ENCODE measurements at places on chromosomes 6 and 20.

DNA sequence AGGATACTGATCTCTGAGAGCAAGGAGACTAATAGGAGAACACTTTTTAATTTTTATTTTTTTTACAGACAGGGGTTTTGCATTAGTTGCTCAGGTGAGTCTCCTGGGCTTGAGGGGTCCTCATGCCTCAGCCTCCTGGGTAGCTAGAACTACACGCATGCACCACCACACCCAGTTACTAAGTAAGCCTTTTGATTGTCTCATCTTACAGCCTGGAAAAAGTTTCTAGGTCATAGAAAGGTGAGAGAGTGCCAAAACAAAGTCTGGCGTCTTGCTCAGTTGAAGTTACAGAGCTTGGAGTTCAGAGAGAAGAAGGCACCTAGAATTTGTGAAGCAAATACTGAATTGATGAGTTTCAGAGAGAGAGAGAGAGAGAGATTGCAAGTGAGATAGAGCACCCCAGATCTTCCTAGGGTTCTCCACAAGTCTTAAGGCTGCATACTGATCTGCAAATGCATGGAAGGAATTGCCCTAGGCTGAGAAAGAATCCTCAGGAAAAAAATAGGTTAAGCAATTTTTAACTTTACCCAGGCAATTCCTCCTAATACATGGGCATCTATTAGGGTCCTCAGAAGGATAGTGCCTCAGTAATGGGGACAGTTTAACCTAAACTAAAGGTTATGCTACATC is 37.6 kb upstream of the PHIP start:
- DNase-seq: no peak

DNA sequence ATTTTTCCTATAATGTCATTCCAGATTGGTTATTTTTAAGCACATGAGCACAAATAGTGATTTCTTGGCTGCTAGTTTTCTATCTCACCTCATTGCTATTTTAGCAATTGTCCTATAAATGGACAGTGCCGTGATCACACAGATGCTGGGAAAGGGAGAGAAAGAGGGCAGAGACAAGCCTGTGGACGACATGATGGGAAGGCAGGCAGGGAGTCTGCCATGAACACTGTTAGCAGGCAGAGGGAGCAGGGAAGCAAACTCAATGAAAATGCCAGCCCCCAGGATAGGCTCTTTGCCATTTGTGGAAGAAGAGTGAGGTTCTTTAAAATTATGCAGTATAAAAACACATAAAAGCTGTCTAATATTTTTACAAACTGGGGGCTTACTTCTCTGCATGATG is 96.8 kb downstream of the ADTRP start:
- DNase-seq: no peak

DNA sequence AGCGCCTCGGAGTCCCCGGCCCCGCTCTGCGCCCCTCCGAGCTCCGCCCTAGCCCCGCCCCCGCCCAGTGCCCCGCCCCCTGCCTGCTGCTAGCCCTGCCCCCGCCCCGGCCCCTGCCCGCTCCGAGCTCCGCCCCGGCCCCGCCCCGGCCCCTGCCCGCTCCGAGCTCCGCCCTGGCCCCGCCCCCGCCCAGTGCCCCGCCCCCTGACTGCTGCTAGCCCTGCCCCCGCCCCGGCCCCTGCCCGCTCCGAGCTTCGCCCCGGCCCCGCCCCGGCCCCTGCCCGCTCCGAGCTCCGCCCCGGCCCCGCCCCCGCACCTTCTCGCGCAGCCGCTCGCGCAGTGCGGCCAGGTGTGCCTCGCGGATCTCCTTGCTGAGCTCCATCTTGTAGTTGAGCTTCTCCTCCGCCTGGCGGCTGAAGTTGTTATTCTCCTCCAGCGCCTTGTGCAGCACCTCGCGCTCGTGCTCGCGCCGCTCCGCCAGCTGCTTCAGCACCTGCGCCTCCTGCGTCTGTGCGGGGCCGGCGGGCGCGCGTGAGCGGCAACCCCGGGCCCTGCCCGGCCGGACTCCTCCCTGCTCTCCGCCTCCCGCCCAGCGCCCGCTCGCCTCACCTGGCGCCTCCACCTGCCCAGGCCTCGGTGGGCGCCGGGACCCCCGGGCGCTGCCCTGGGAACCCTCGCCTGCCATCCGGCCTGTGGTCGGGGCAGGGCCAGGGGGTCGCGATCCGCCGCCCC is 11.3 kb downstream of the STMN3 start:
- DNase-seq: peak; percentile 62

- no peak for DNase-seq
Measured at GRCh38 chr20:57559658-57560553, 1.0 kb upstream of the PCK1 start.

- DNase-seq: no peak
Measured at GRCh38 chr6:43680308-43681200, 7.0 kb downstream of the MRPS18A start.

GRCh38 chr6:169858293-169858934 is 107.0 kb downstream of the ERMARD start:
- DNase-seq: no peak

GRCh38 chr6:120938876-120939472 is 395.3 kb downstream of the TBC1D32 start:
- no peak for DNase-seq

DNA sequence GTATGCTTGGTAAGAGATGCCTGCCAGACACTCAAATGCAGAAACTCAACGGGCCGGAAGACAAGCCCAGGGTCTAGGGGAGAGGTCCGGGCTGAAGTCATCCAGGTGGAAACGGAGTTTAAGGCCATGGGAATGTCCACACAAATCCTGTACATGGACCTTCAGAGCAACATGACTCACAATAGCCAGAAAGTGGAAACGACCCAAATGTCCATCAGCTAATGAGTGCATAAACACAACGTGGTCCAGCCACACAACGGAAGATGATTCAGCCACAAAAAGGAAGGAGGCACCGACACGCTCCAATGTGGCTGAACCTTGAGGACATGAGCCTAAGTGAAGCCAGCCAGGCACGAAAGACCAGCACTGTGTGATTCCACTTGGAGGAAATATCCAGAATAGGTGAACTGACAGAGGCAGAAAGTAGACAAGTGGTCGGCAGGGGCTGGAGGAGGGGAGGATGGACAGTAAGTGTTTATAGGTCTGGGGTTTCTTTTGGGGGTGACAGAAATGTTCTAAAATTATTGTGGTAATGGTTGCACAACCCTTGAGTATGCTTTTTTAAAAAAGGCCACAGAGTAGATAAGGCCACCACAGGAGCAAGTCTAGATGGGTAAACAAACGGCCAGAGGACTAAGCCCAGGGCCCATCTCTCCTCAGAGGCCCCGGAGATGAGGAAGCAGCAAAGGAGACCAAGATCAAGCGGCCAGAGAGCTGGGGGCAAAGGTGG is 105.6 kb downstream of the PREX1 start:
- peak; percentile 32 for DNase-seq

- no peak for DNase-seq
Measured at GRCh38 chr6:50822078-50822476, 3.4 kb downstream of the TFAP2B start.

- no peak for DNase-seq
Measured at GRCh38 chr20:34389206-34389953, 26.3 kb downstream of the ITCH start.

- peak; percentile 89 for DNase-seq
Measured at GRCh38 chr6:116406678-116407345, 36.1 kb downstream of the DSE start.

GRCh38 chr6:25199544-25199943 is 79.6 kb upstream of the CARMIL1 start:
- no peak for DNase-seq

GRCh38 chr20:25278636-25279361 is 30.9 kb downstream of the PYGB start:
- DNase-seq: no peak

DNA sequence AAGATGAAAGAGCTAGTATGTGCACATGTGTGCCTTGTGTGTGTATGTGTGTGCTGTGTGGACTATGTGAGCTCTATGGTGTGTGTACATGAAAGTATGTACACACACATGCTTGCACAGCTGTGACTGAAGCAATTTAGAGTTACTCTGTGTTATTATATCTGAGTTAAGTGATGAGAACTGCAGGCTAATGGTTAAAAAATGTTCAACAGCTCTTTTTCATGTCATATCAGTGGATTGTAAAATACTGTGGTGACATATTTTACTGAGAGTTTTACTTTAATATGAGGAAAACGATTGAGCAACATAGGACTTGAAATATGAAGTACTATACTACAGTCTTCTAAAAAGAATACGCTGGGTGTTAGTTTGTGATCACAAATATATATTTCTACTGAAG is 195.7 kb upstream of the KCNK16 start:
- no peak for DNase-seq

GRCh38 chr6:42756722-42757121 is 10.8 kb upstream of the TBCC start:
- no peak for DNase-seq

- DNase-seq: peak; percentile 62
Measured at GRCh38 chr6:149895833-149896271, 2.1 kb downstream of the RAET1E start.

- no peak for DNase-seq
Measured at GRCh38 chr6:154261688-154262397, 94.8 kb downstream of the IPCEF1 start.

DNA sequence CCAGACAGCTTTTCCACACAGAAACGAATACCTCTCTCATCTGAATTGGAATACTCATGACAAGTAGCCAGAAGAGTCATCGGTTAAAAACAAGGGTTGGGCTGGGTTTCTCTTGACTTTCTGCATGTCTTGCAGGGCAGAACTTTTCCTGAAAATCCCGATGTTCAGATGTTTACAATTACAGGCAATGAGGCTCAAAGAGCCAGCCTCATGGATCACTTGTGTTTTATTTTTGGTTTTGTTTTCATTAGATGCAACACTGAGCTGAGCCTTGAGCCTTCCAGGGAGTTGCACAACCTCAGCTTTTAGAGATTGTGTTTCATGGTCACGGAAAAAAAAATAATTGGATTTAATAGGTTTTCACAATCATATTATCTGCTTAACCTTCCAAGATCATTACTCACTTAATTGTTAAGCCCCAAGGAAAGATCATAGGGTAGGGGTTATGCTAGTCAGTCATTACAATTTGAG is 288.1 kb upstream of the PRDM1 start:
- peak; percentile 81 for DNase-seq

- peak; percentile 93 for DNase-seq
Measured at GRCh38 chr6:136113736-136114173, 136.4 kb downstream of the MTFR2 start.

DNA sequence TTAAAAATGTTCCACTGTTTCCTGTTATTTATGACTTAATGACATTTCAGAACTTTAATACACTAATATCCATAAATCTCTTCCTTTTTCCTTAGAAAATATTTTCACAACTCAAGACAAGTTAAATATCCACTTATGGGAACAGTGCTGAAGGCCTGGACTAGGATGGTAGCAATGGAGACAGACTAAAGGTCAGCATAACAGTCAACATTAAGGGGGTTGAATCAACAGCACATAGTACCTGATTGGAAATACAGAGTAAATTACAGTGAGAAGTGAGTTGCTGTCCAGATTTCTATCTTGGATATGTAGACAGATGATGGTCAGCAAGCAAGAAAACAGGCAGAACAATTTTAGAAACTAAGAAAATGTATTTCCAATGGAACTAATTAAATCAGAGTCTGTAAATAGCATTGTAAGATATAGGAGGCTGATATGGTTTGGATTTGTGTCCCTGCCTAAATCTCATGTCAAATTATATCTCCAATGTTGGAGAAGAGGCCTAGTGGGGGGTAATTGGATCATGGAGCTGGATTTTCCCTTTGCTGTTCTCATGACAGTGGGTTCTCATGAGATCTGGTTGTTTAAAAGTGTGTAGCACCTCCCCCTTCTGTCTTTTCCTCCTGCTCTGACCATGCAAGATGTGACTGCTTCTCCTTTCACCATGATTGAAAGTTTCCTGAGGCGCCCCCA is 682.7 kb downstream of the MAFB start:
- DNase-seq: no peak

DNA sequence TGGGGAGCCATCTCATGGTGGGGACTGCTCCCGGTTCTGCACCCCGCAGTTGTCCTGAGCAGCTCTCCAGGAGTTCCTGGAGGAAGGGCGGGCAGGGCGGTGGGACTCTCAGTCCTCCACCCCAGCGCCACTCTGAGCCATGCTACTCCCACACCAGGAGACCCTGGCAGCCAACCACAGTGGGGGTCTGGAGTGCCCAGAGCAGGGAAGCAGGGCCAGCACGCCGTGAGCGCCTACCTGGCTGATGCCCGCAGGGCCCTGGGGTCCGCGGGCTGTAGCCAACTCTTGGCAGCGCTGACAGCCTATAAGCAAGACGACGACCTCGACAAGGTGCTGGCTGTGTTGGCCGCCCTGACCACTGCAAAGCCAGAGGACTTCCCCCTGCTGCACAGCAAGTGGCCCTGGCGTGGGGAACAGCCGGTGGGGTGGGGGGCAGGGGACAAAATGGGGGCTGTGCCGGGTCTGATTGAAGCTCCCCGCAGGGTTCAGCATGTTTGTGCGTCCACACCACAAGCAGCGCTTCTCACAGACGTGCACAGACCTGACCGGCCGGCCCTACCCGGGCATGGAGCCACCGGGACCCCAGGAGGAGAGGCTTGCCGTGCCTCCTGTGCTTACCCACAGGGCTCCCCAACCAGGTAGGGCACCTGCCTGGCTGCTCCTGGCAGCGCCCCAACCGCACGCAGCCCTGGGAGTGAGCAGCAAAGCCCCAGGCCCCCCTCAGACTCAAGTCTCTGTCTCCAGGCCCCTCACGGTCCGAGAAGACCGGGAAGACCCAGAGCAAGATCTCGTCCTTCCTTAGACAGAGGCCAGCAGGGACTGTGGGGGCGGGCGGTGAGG is 1.6 kb upstream of the TNFRSF6B start:
- DNase-seq: no peak

DNA sequence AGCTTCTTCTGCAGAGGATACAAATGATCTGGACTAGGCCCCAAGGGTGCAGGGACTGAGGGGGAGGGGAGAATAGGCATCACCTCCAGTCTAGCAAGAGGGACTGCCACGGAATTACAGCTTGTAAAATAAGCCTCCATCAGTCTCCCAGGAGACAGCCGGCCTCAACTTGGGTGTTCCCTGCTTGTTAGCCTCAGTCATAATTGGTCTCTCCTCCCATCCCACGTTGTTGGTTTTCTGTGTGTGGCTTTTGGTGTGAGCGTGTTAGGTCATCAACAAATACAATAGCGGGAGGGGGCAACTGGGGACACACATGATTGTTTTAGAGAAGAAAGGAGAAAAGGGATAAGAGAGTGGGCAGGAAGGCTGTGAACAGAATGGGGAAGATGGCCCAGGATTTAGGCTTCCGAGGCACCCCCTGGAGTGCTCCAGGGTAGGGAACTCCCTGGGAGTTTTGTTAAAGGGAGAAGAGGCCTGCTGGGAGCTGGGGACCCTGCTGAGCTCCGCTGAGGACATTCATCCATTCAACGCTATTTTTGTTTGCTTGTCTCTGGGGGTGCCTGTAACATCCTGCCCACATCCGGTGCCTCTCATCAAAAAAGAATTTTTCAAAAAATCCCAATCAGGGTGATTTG is 9.2 kb downstream of the FOXA2 start:
- DNase-seq: no peak

- DNase-seq: peak; percentile 37
Measured at GRCh38 chr20:2837221-2837960, 3.1 kb downstream of the PCED1A start.

- peak; percentile 69 for DNase-seq
Measured at GRCh38 chr20:47318586-47319516, 37.6 kb downstream of the ZMYND8 start.

- no peak for DNase-seq
Measured at GRCh38 chr6:56659721-56660380, 17.2 kb upstream of the DST start.

- DNase-seq: no peak
Measured at GRCh38 chr6:11374036-11375010, 141.9 kb upstream of the NEDD9 start.

GRCh38 chr6:143410859-143411270 is 39.6 kb downstream of the ADAT2 start:
- peak; percentile 54 for DNase-seq
